Left colon (tissue), 2 donors: ENCODE measurements at places on chromosomes 16 and 17. TPM values are rescaled to one million over a fixed set of nuclear protein-coding genes. Genes with fewer than 3 reads are reported as not detected.

GRCh38 chr17:63555500-63556156, 5.4 kb downstream of the DCAF7 start:
- DNase-seq, result no peak

DNA sequence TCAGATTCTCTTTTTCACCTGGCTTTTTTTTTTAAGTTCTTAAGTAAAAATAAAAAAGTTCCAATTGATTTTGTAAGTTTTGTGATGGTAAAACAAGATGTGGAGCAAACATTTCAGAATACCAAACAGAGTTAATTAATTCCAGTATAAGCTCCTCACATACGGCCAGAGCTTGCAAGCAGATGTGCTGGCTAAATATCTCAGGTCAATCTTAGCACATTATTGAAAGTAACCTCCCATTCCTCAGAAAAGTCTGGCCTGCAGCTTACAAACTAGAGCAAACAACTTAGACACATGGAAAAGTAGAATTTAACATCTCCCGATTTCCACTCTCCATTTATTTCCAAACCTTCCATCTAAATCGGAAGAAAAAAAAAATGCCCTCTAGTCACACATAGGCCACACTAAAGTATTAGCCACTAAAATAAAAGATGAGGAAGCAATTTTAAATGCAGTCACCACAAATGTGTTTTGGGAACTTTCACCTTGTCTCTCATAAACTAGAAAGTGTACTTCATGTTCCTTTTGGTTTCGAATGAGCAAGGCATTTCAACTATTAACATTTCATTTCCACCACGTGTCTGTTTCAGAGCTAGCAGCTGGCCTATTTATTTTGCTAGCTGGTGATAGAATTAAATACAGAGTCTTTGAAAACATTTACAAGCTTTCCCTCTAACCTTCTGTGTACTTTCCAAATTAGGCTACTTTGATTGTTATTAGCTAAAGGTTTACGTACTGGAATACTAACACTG, 143.3 kb downstream of the STX8 start:
- DNase-seq, result no peak

GRCh38 chr16:86946396-86946795, 368.0 kb downstream of the FOXL1 start:
- DNase-seq, result no peak

GRCh38 chr17:246851-247421, 65.5 kb upstream of the DOC2B start:
- DNase-seq, result no peak

- DNase-seq, result no peak
Observed at GRCh38 chr17:46978489-46979146, 435 bp downstream of the RPRML start.

- peak; percentile 36 for DNase-seq
Observed at GRCh38 chr16:23499801-23500200, 10.5 kb downstream of the GGA2 start.

GRCh38 chr16:318628-319027, 33.9 kb downstream of the AXIN1 start:
- DNase-seq, result no peak

- no peak for DNase-seq
Observed at GRCh38 chr16:52757746-52758472, 211.0 kb upstream of the TOX3 start.

DNA sequence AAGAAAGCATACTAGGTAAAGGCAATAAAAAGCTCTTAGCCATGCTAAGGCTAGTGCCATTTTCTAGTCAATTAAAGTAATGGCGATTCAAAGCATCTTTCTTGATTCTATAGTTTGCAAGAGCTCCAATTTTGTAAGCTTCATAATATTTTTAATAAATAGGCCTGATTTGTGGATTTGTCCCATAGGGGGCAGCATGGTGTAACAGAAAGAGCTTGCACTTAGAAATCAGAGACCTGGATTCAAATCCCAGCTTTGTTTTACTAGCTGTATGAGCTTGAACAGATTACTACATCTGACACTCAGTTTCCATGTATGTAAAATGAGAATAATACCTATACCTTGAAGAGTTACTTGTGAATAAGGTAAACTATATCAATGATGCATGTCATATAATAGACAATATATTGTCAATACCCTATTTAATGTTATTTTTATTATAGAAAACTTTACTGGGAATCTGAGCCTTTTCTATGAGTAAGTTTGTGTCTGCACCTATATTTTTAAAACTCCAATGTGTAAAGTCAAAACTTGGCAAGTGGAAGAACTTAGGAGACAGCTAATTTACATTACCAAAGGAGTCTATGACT, 93.6 kb upstream of the NOG start:
- DNase-seq, result peak; percentile 7

GRCh38 chr17:45231481-45232116, 9.9 kb downstream of the FMNL1 start:
- DNase-seq, result no peak

DNA sequence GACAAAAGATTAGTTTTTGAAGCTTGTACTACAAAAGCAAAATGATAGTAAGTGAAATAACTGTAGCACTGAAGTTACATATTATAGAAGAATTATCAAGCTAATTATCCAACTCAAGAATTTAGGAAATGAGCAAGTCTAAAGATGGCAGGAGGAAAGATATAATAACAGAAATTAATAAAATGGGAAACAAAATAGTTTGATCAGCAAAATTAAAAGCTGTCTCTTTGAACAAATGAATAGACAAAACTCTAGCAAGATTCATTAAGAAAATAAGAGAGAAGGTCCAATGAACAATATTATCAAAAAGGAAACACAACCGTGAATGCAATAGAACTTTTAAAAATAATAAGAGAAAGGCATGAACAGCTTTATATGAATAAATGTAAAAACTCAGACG, 224.3 kb upstream of the IRX5 start:
- DNase-seq, result no peak

- no peak for DNase-seq
Observed at GRCh38 chr17:46028374-46028773, 29.3 kb downstream of the STH start.

- no peak for DNase-seq
Observed at GRCh38 chr17:49952912-49953497, 16.0 kb upstream of the DLX4 start.

DNA sequence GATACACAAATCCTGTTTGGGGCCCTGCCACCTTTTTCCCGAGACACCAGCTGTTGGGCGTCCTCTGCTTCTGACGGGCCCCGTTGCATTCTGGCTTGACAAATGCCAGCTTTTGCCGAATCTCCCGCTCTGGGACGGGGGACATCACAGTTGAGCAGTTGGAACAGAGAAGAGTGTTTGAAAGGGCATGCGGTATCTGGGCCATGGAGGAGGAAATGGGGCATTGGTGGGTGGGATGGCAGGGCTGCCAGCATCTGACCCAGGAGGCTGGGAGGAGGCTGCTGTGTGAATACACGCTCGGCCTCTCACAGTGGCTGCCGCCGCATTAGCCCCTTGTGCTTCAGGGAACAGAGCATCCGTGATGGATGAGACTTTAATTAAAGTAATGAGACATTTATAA, 184.3 kb upstream of the TNRC6C start:
- no peak for DNase-seq

GRCh38 chr16:51450909-51451308, 299.8 kb upstream of the SALL1 start:
- no peak for DNase-seq

GRCh38 chr16:87826798-87827587, 42.3 kb downstream of the SLC7A5 start:
- no peak for DNase-seq

DNA sequence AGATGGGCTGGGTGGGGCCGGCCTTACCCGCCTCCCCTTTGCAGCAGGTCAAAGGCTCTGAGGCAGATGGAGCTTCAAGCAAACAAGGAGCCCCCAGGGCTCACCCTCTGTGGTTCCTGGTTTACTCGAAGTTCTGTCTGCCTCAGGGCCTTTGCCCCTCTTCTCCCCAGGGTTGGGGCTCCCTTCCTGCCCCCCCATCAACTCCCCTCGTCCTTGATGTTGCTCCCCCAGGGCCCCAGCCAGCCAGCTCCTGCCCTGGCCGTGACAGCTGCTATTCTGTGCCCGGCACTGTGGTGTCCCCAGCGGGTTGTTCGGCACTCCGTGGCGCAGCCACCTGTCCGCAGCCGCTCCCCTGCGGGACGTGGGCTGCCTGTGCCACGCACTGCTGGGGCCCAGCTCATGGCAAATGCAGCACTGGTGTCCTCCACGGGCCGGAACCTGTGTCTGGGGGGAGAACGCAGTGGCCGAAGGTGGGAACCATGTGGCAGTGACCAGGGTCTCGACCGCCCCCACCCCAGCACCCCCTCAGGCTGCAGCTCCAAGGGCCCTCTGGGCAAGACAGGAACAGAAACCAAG, 4.3 kb upstream of the METRN start:
- DNase-seq, result no peak

- no peak for DNase-seq
Observed at GRCh38 chr17:4417129-4417667, 16.5 kb upstream of the SPNS3 start.

DNA sequence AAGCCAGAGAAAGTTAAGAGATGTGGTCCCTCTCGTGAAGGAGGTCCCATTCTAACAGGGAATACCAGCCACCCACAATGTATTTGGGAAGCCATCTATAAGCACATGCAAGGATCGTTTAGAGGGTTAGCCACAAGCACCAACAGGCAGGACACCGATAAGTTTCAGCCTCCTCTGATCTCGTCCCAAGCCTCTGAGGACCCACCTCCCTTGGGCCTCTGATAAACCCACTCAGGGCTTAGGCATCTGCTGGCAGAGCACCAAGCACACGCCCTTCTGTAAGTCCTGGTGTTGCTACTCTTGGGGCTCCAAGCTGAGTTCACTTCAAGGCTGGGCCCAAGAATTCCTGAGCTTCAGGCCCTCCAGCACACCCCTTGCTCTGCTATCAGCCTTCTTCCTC, 5.4 kb upstream of the PNPO start:
- no peak for DNase-seq

DNA sequence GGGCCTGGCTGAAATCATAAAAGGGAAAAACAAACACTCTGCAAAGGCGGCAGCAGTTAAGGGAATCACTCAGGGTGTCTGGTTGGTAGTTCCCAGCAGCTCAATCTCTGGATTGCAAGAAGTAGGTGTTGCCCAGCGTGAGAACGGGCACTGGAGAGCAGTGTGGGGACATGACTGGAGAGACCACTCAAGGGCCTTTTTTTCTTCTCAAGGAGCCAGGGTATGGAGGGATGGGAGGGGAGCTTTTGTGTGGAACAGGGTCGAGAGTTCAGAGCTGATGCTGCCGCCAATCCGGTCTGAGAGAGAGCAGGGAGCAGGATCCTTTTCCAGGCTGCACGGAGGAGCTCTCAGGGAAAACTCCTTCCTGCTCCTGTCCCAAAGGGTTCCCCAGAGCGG, 15.2 kb downstream of the SCNN1B start:
- DNase-seq, result peak; percentile 78

- DNase-seq, result no peak
Observed at GRCh38 chr17:74892013-74892841, 1.2 kb downstream of the FADS6 start.

DNA sequence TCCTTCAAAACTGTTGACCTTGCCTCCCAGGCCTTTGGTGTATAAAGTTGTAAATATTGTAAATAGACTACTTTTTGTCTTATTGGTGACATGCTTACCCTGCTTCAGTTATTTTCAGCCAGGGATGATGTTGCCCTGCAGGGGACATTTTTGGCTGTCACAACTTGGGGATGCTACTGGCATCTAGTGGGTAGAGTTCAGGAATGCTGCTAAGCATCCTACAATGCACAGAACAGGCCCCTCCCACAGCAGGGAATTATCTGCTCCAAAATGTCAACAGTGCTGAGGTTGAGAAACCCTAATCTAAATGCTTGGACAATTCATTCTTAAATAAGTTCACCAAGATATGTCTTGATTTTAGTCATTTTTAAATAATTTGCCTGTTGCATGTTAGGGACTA, 459.8 kb downstream of the PMP22 start:
- no peak for DNase-seq

DNA sequence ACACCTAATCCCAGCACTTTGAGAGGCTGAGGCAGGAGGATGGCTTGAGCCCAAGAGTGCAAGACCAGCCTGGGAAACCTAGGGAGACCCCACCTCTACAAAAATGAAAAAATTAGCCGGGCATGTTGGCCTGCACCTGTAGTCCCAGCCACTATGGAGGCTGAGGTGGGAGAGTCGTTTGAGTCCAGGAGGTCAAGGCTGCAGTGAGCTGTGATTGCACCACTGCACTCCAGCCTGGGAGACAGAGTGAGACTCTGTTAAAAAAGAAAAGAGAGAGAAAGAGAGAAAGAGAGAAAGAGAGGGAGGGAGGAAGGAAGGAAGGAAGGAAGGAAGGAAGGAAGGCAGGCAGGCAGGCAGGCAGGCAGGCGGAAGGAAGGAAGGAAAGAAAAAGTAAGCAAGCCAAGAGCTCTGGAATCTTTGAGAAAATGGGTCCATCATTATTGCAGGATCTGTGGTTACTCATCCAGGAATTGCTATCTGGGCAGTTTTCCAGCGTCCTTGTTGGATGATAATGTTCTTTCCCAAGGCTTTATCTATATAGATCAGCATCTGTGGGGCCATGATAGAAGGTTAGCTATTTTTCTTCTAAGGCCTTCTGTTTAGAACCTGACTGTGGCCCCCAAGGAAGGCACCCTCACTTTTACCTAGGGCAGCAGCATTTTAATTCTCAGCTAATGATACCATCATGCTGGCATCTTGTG, 533.2 kb upstream of the CDH5 start:
- DNase-seq, result no peak

- DNase-seq, result no peak
Observed at GRCh38 chr17:73630531-73630930, 13.7 kb downstream of the SDK2 start.

DNA sequence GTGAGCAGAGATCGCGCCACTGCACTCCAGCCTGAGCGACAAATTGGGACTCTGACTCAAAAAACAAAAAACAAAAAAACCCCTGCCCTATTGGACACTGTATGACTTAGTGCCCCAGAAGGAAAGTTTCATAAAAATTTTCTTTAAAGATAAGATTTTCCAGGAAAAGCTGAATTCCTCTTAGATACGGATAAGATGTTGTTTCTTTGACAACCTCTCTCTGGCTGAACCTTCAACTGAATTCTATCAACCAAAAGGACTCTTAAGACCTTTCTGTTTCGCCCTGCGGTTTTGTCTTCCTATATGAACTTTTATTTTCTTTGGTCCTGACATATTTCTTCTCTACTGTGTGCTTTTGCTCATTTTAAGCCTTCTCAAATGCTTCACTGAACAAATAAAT, 35.8 kb downstream of the CPPED1 start:
- DNase-seq, result no peak

Gene PRKCA
- 43.0 TPM for total RNA-seq

Gene PPY
- 2.0 TPM for total RNA-seq

Gene TBC1D16
- 12.9 TPM for total RNA-seq

Gene KCNH6
- 1.1 TPM for total RNA-seq

Gene DOC2A
- 7.5 TPM for total RNA-seq

Gene KRT33B
- not detected for total RNA-seq

Gene TMC6
- 83.5 TPM for total RNA-seq

Gene ADAT1
- total RNA-seq, result 37.5 TPM

Gene OTOA
- total RNA-seq, result 0.11 TPM

Gene RASD1
- 24.6 TPM for total RNA-seq

Gene CLEC3A
- total RNA-seq, result not detected

Gene CALB2
- total RNA-seq, result 6.6 TPM

Gene MYH1
- total RNA-seq, result not detected

Gene NPIPA3
- not detected for total RNA-seq

Gene XAF1
- total RNA-seq, result 34.0 TPM

Gene PLCG2
- 16.7 TPM for total RNA-seq

Gene SLFN14
- total RNA-seq, result not detected
